Uterus (tissue), 4 donors: ENCODE measurements at places on chromosomes 16 and 17. TPM values are rescaled to one million over a fixed set of nuclear protein-coding genes. Genes with fewer than 3 reads are reported as not detected.

DNA sequence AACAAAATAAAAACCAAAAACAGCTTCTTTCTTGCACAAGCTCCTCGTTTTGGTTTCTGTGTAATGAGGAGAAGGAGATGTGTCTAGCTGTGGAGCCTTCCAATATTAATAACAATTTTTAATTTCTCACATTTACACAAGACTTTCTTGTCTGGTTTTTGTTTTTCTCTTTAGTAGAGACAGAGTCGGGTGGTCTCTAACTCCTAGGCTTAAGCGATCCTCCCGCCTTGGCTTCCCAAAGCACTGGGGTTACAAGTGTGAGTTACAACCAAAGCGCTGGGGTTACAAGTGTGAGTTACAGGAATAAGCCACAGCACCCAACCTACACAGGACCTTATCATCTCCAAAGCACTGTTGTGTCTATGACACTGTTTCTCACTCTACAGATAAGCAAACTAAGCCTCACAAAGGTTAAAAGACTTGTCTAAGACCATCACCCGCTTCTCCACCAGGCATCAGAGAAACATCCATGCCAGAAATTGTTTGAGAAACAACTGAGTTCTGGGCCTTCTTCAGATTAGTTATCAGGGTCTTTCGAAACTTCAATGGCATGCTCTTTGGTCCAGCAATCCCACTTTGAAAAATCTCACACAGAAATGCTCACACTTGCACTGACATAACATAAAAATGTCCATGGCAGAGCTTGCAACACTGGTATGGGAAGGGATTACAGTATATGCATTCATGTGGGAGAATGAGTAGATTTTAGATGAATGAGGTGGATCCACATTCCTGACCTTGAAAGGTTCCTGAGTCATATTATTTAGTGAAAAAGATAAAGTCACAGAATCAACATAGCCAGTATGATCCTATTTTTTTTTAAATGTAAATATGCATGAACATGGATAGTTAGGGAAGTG, 3.9 kb downstream of the ABAT start:
- no peak for DNase-seq
- no peaks in the 10 kb centered on the region for H3K36me3 ChIP-seq
- H3K4me1 ChIP-seq, result no peaks in the 10 kb centered on the region
- no peaks in the 10 kb centered on the region for H3K27me3 ChIP-seq
- no peak overlapping the region for H3K27ac ChIP-seq

- H3K4me1 ChIP-seq, result peaks cover 9% of the 10 kb centered on the region
- DNase-seq, result no peak
- peak overlapping the region; percentile 60 for H3K27ac ChIP-seq
- H3K27me3 ChIP-seq, result no peaks in the 10 kb centered on the region
- H3K36me3 ChIP-seq, result no peaks in the 10 kb centered on the region
Measured at GRCh38 chr16:69166221-69166833, 20.6 kb upstream of the SNTB2 start.

- H3K27me3 ChIP-seq, result no peaks in the 10 kb centered on the region
- H3K4me1 ChIP-seq, result no peaks in the 10 kb centered on the region
- H3K4me3 ChIP-seq, result no peak overlapping the region
- no peak overlapping the region for H3K27ac ChIP-seq
Measured at GRCh38 chr17:80195671-80196529, 24.2 kb downstream of the SGSH start.

DNA sequence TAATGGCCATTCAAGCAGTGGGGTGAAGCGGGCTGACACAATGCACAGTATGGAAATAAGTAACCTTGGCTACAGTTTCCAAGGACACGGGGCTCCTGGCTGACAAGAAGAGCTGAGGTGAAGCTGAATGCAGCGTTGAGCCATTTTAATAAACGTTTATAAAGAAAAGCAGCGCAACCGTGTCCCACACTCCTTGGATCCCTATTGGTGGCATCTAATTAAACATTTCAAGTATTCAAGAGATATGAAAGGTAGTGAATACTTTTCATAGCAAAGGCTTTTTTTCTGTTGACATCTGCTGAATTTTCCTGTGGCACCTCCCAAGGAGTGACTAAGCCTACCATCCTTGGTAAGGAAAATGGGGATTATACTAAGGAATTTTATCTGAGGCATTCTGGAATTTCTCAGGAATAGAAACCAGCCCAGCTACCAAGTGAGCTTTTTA, 26.5 kb downstream of the DUSP14 start:
- no peaks in the 10 kb centered on the region for H3K27me3 ChIP-seq
- H3K4me1 ChIP-seq, result no peaks in the 10 kb centered on the region
- no peak overlapping the region for H3K4me3 ChIP-seq
- no peak overlapping the region for H3K27ac ChIP-seq
- H3K36me3 ChIP-seq, result no peaks in the 10 kb centered on the region
- DNase-seq, result no peak

DNA sequence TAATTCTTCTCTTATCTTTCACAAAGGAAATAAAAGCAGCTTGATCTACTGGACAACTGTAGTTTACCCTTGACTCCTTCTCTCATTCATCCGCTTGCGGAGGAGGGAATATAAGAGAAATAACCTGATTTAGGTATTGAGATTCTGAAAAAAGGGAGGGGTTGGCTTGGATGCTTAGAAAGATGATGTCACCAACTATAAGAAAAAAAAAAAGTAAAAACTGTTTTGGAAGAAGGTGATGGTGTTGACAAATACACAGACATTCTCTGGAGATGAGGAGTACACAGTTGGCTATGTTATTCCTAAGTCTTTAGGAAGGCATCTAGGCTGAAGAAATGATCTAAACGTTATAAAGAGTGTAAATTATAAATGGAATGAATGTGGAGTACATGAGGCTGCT, 103.3 kb downstream of the TMEM114 start:
- no peaks in the 10 kb centered on the region for H3K27me3 ChIP-seq
- no peaks in the 10 kb centered on the region for H3K4me1 ChIP-seq
- DNase-seq, result no peak
- H3K4me3 ChIP-seq, result no peak overlapping the region

GRCh38 chr17:4425398-4425797, 8.3 kb upstream of the SPNS3 start:
- H3K4me1 ChIP-seq, result no peaks in the 10 kb centered on the region
- no peak overlapping the region for H3K27ac ChIP-seq
- no peaks in the 10 kb centered on the region for H3K27me3 ChIP-seq
- DNase-seq, result no peak
- H3K36me3 ChIP-seq, result no peaks in the 10 kb centered on the region

GRCh38 chr17:42118545-42118944, 2.6 kb downstream of the KAT2A start:
- no peak overlapping the region for H3K27ac ChIP-seq
- no peak for DNase-seq
- peaks cover 9% of the 10 kb centered on the region for H3K4me1 ChIP-seq
- H3K4me3 ChIP-seq, result no peak overlapping the region
- H3K27me3 ChIP-seq, result no peaks in the 10 kb centered on the region
- H3K36me3 ChIP-seq, result no peaks in the 10 kb centered on the region

GRCh38 chr16:3974751-3975150, 94.2 kb upstream of the CREBBP start:
- H3K4me1 ChIP-seq, result no peaks in the 10 kb centered on the region
- no peaks in the 10 kb centered on the region for H3K27me3 ChIP-seq
- DNase-seq, result no peak
- H3K36me3 ChIP-seq, result no peaks in the 10 kb centered on the region

DNA sequence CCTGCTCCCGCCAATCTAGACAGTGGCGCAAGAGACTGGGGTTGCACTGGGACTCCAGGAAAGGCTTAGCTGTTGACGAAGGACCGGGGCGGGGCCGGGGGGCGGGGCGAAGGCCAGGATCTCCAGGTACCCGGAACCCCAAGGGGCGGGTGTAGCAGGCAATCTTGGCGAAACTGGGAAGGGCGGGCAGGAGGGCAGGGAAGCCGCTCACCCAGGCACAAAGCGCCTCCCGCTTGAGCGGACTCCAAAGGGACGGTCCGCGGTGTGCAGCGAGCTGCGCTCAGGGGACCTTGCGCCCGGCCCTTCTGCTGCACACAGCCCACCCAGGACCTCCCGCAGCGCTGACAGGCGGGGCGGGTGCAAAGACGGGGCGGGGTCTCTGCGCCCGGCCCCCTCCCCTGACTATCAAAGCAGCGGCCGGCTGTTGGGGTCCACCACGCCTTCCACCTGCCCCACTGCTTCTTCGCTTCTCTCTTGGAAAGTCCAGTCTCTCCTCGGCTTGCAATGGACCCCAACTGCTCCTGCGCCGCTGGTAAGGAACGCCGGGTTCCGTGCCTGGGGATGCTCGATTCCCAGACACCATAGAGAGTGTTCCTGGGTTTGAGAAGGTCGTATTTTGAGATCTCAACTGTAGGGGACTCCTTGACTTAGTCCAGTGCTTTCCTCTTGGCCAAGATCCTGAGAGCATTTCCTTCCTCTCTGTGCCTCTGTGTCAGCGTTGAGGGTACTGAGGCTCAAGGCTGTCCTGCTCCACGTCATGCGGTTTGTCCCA, at the start of gene MT1F:
Gene MT1F, plus strand, starts transcription at position 405 of the 772 bp plus-strand sequence. Its CDS starts 100 bp downstream, at position 505.
- peak; percentile 36 for DNase-seq
- H3K4me3 ChIP-seq, result peak within 1 kb of the TSS; percentile 22
- H3K27ac ChIP-seq, result no peak within 1 kb of the TSS
- no peaks in the 10 kb centered on the region for H3K36me3 ChIP-seq
- no peaks in the 10 kb centered on the region for H3K27me3 ChIP-seq

DNA sequence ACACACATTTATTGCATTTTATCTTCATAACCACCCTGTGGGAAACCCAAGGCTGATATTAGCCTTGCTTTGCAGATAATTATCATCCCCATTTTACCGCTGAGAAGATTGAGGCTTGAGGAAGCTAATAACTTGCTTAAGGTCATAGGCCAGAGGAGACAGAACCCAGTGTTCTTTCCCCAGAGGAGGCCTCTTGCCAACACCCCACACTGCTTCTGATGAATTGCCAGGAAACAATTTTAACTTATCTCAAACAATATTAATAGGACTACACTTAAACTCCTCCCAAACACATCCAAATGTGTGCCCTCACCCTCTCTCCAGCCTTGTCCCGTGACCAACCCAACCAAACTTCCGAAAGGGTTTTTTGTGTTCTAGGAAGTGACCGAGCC, 2.1 kb upstream of the SPG7 start:
- DNase-seq, result no peak
- no peak overlapping the region for H3K4me3 ChIP-seq
- H3K36me3 ChIP-seq, result no peaks in the 10 kb centered on the region
- H3K27ac ChIP-seq, result peak overlapping the region; percentile 49
- no peaks in the 10 kb centered on the region for H3K27me3 ChIP-seq
- no peaks in the 10 kb centered on the region for H3K4me1 ChIP-seq

GRCh38 chr17:3890082-3890877, 2.6 kb downstream of the CAMKK1 start:
- peaks cover 8% of the 10 kb centered on the region for H3K4me1 ChIP-seq
- no peaks in the 10 kb centered on the region for H3K36me3 ChIP-seq
- peak overlapping the region; percentile 97 for H3K27ac ChIP-seq
- peak; percentile 95 for DNase-seq
- H3K4me3 ChIP-seq, result no peak overlapping the region

DNA sequence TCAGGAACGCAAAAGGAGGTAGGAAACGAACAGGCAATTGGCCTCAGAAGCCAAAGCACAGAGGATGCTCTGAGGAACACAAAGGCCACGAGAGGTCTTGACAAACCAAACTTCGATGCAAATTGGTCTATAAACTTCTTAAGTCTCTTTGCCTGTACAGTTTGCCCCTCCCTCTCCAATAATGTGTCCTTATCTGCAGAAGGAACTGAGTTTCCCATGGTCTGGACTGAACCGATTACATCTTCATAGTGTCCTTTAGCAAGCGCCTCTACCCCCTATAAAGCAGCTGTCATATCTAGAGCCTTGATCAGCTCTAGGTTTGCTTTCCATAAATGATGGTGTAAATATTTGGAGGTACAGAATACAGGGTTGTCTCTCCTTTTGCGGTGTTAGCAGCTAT, 3.1 kb upstream of the CDRT4 start:
- H3K4me1 ChIP-seq, result no peaks in the 10 kb centered on the region
- no peak for DNase-seq
- no peak overlapping the region for H3K4me3 ChIP-seq
- H3K27ac ChIP-seq, result no peak overlapping the region
- no peaks in the 10 kb centered on the region for H3K27me3 ChIP-seq
- no peaks in the 10 kb centered on the region for H3K36me3 ChIP-seq

SLC6A2 gene
- total RNA-seq, result 0.51 TPM

SLFN12L gene
- total RNA-seq, result 2.8 TPM

CD19 gene
- total RNA-seq, result not detected

TLCD3B gene
- not detected for total RNA-seq
